ENCODE measurements at places on chromosomes 2 and 18. TPM values are rescaled to one million over a fixed set of nuclear protein-coding genes. Genes with fewer than 3 reads are reported as not detected.

Gene LIMS4
- 0.33 TPM for total RNA-seq

Gene TXNL1
- total RNA-seq = 75.8 TPM

Gene CGREF1
- total RNA-seq = 18.7 TPM

Gene CPS1
- 17.9 TPM for total RNA-seq

Gene CDH7
- total RNA-seq = 7.3 TPM

Gene COLEC12
- not detected for total RNA-seq

Gene CD28
- total RNA-seq = not detected

Gene COLEC11
- total RNA-seq = 0.44 TPM

Gene PDE1A
- not detected for total RNA-seq

Gene CD207
- total RNA-seq = not detected

Gene TXNDC2
- total RNA-seq = 0.87 TPM

Gene MROH2A
- total RNA-seq = not detected

Gene PAX8
- 2.6 TPM for total RNA-seq

Gene SLC30A3
- total RNA-seq = not detected

Gene ACAA2
- total RNA-seq = 6.5 TPM

Gene RAPH1
- 40.3 TPM for total RNA-seq

Gene SPHKAP
- total RNA-seq = not detected

Gene CLHC1
- 1.8 TPM for total RNA-seq

Gene L3MBTL4
- 0.63 TPM for total RNA-seq

Gene STARD6
- not detected for total RNA-seq

Gene GAREM2
- 1.4 TPM for total RNA-seq

Gene GPAT2
- not detected for total RNA-seq

Gene OR6B2
- not detected for total RNA-seq

Gene KIF5C
- 7.3 TPM for total RNA-seq

Gene MRPS9
- total RNA-seq = 64.0 TPM

Gene CDH19
- total RNA-seq = 0.11 TPM

Gene LHCGR
- not detected for total RNA-seq

Gene ZNF236
- 8.8 TPM for total RNA-seq

Gene IHH
- 0.07 TPM for total RNA-seq

Gene CPO
- not detected for total RNA-seq

Gene IL1F10
- total RNA-seq = not detected

Gene PKDCC
- 1.9 TPM for total RNA-seq

Gene SPP2
- not detected for total RNA-seq

Gene IL1B
- 67.5 TPM for total RNA-seq

Gene TACR1
- not detected for total RNA-seq

Gene RBM43
- 2.6 TPM for total RNA-seq

Gene RSAD2
- 2.1 TPM for total RNA-seq

Gene HAAO
- not detected for total RNA-seq

Gene CCDC102B
- total RNA-seq = 2.2 TPM

Gene SULT1C3
- total RNA-seq = not detected

Gene CCBE1
- total RNA-seq = 13.9 TPM

Gene MYCN
- not detected for total RNA-seq

Gene ACADL
- total RNA-seq = 0.07 TPM

Gene OSR1
- total RNA-seq = 30.6 TPM

All from PC-3 (cell line).